Skin of body (tissue), 3 donors: ENCODE measurements at places on chromosomes 12 and 14. TPM values are rescaled to one million over a fixed set of nuclear protein-coding genes. Genes with fewer than 3 reads are reported as not detected.

DNA sequence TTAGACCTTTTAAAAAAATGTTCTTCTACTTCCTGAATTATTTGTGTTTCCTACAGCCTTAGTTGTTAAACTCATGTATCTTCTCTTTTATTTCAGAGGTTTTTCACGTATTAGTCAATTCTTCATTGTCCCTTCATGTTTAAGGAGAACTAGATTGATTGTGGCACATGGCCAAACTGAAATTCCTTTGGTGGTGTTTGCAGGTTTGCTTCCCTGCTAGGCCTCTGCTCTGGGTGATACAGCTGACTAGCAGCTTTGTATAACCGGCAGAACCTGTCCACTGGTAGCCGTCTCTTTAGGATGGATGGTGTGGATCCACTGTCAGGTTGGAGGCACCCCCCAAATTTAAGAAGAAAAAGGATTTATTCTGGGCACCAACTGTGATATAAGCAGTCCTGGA is 262.1 kb downstream of the FBXL14 start:
- DNase-seq, result no peak

- DNase-seq, result no peak
These were observed 2.7 kb downstream of the ITGB7 start for GRCh38 chr12:53204351-53204750.

DNA sequence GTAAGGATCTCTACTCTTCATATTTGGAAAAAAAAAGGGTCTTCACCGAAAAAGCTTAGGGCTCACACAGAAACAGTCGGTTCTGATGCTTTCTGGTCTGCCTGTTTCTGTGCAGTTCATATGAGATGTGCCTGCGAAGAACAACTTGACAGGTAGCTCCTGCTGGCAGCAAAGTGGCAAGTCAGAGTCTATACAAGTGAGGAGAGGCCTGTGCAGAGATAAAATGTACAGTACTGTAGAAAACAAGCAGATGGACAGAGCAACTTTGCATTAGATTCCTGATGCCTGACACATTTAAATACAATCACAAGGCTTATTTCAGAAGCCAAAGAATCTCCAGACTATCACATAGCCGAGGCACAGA is 936.0 kb downstream of the DIO2 start:
- no peak for DNase-seq

The TPH2 gene
- not detected for total RNA-seq

The TRHDE gene
- total RNA-seq, result 12.1 TPM

The DCN gene
- 1,233 TPM for total RNA-seq

DNA sequence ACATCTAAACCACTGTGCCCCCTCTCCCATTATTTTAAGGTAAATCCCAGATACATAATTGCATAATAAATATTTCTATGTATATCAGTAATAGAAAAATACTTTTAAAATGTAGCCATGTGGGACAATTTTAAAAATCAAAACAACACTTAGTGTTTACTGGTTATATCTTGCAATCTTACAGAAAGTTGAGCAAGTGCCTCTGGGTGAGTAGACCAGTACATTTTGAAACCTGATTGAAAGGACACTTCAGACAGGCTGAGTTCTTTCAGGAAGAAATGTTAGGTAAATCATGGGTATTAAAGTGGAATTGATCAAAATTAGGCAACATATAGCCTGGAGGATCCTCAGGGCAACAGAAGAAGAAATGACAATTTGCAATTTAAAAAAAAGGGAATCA is 7.2 kb downstream of the SLC38A4 start:
- no peak for DNase-seq

DNA sequence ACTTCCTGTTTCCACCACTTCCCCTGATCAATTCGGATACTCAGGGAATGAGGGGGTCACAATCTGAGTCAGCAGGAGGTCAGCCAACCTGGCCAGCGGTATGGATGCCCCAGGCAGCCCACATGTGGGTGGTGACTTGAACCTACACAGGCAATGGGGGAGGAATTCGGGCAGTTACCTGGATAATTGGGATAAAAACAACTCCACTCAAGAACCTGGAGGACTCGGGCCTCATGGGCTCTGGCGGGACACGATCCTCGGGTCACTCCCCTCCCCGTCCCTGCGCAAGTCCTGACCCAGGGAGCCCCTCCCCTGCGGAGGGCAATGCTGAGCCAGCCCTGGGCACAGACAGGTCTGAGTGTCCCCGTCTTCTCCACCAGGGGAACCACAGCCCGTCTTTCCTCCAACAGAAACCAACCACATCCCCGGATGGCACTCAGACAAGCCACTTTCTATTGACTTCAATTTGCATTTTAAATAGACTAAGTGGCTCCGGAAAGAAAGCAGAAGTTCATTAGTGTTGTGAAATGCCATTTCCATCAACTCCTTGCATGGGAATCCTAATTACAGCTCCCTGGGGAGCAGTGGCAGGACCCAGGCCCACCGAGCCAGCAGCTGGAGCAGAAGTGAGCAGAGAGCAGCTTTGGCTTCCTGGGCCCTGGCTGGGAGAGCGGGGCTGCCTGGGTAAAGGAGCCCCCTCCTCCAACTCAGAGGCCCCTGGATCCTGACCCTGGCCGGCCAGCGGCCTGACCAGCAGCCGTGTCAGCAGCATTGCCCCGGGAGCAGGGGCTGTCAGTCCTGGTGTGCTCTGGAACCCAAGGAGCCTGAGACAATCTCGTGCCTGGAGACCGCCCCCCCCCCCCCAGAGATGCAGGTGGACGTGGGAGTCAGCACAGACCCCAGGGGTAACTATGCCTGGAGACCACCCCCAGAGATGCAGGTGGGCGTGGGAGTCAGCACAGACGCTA is 374.1 kb downstream of the ADGRD1 start:
- no peak for DNase-seq

- DNase-seq, result no peak
These were observed 156.7 kb downstream of the TMTC3 start for GRCh38 chr12:88298761-88299242.

The RND1 gene
- 1.1 TPM for total RNA-seq

The USP44 gene
- total RNA-seq, result 0.99 TPM

DNA sequence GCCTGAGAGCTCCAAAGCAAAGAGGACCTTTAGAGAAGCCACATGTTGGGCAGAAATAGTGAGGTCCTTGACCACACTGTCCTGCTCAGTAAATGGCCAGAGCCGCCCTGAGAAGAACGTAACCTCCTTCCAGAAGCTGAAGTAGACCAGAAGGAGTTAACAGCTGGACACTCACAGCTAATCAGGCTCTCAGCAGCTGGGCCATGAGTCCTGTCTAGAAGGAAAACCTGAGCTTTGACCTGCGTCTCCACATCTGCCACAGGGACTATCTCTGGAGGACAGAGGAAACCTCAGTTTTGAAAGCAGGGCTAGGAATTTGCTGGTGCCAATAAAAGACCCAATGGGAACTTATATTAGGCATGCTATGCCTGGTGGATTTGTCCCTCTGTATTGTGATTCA is 12.3 kb upstream of the DHRS4 start:
- no peak for DNase-seq

DNA sequence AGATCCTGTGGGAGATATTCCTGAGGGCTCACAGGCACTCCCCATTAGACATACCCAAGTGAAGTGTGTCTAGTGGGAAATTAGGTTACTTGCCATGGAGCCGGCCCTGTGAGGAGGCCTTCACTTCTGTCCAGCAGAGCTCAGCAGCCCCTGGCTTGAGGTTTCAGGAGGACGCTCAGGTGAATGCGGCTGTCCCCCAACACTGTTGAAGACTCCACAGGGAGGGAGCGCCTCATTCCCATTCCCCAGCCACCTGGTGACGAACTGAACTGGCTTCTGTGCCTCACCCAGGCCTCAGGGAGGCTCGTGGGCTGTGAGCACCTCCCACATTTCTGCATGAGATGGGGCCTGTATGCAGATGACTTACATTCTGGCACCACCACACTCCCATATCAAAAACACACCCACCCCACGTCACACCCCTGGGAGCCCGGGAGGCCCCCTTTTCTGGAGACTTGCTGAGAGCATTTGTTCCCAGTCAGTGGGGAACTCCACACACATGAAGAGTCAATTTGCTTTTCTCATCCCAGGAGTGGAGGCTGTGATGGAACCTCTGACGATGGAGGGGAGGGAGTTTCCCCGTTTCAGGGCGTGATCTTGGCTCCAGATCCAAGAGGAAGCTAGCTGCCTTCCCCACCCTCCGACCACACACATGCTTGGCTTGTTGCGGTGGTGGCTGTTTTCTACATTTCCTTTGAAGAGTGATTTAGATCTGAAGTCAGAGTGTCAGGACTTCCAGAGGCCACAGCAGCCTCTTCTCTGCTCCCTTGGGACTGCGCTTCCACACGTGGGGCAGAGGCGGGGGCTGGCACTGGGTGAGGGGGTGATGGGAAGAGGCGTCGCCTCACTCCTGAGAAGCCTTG is 120.7 kb downstream of the ADGRD1 start:
- peak; percentile 94 for DNase-seq

The KRT77 gene
- 110 TPM for total RNA-seq

The ACRBP gene
- total RNA-seq, result 0.99 TPM

DNA sequence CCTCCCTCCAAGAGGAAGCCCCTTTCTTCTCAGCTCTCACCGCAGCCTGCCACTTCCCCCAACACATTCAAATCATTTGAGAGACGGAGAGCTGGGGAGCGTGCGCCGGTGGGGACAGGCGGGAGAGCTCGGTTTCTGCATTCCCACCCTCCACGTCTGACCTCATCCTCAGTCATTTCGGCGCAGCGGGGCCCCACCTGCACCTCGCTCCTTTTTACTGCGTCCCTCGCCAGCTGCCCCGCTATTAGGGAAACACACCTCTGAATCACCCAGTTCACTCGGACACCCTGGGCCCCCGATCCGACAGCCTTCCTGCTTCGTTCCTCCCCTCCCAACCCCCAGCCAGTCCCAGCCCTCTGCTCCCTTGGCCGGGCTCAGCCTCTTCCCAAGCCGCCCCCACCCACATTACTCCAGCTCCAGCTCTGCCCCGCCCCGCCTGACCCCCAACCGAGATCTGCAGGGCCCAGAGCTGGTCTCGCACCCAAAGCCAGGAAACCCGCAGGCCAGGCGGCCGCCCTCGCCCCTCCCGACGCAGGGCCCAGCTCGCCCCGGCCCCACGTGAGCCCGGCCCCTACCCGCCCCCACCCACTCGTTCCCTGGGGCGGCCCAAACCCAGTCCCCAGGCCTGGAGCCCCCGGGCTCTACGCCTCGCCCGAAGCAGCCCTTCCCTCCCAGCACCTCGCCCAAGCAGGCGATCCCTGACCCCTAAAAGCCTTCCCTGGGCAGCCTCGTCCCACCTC is 783 bp downstream of the CORO1C start:
- peak; percentile 40 for DNase-seq

DNA sequence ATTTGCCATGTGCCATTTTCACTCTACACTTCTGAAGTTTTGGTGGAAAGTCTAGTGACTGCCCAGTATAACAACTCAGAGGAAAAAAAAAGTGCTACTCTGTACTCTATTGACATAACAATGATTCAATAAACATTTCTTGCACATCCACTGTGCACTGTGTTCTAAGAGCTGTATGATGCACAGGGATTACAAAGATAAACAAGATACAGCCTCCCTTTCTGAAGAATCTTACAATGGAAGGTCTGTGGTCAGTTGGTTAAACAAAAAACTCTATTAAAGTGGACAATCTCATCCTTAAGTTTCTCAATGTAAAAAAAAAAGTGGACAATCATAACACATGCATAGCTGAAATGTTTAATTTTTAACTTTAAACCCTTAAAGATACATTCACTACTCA is 105.7 kb upstream of the RASSF8 start:
- no peak for DNase-seq

- no peak for DNase-seq
These were observed 65.2 kb downstream of the WIF1 start for GRCh38 chr12:65055859-65056258.

- DNase-seq, result no peak
These were observed 182.5 kb downstream of the SLC2A13 start for GRCh38 chr12:39923364-39923763.

The WSCD2 gene
- total RNA-seq, result 2.0 TPM

The PLEKHG7 gene
- total RNA-seq, result not detected

- no peak for DNase-seq
These were observed 398.7 kb downstream of the SOX5 start for GRCh38 chr12:23550753-23551152.

- peak; percentile 99 for DNase-seq
These were observed at the start of gene COX14 for GRCh38 chr12:50111693-50112455. Gene COX14 (plus strand): TSS chr12:50112236. CDS start chr12:50120044, 7,808 bp downstream.

DNA sequence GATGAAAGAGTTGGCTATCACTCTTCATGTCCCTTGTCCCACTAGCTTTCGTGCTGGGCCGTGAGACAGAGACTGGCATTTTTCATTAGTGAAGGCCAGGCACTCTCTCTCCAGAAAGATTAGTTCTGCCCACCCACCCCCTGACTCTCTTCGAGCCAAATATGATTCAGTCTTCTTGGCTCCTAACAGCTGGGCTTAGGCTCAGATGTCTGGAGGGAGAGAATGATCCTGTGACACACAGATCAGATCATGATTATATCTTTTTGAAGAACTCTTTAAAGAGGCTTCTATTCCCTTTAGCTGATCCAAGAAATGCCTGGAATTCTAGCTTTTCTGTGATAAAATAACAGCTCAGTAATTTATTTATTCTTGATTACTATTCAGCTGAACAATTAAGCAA is 5.2 kb upstream of the GNG2 start:
- DNase-seq, result no peak

- no peak for DNase-seq
These were observed 1.7 kb downstream of the HSPA2 start for GRCh38 chr14:64541972-64542835.

The GNG2 gene
- total RNA-seq, result 37.5 TPM

- no peak for DNase-seq
These were observed 75.3 kb upstream of the C14orf180 start for GRCh38 chr14:104504172-104504735.

DNA sequence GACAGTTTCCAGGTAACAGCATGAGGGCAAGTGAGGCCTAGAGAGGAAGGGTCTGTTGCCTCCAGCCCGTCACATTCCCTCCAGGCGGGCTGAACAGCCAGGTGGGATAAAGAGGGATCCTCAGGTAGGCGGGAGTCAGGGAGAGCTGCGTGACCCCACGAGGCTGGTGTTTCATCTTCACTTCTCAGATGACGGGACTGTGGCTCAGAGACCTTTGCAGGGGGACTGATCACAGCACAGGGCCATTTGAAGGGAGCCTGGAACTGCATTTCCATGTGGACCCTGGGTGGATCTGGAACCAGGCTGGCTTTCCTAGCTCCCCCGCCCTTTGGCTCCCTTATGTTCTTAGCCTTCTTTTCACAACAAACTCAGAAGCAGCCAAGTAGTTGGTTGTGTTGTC is 37.4 kb downstream of the SH2B3 start:
- no peak for DNase-seq

GRCh38 chr12:32586390-32586789 is 92.7 kb upstream of the DNM1L start:
- peak; percentile 4 for DNase-seq

The CLEC1B gene
- 0.39 TPM for total RNA-seq

- no peak for DNase-seq
These were observed 692.7 kb upstream of the MGAT4C start for GRCh38 chr12:86948851-86949250.

DNA sequence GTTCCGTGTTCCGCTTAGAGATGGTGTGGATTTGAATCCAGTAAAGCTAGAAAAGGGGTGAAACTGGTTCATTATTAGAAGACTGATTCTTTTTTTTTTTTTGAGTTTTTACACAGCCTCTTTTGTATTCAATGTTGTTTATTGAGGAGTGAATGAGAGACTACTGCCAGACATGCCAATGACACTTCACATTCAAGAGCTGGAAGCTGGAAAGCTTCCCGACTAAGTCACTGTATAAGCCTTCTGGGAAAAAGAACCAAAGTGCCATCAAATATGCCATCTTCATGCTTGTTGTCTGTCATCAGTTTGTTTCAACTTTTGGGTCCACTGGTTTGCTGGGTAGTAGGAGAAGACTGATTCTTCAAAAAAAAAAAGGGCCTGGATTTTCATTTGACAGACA is 164.8 kb downstream of the ATP23 start:
- no peak for DNase-seq
